Non-pigmented ciliary epithelial cell (primary cell): ENCODE measurements at places on chromosomes 4 and X.

DNA sequence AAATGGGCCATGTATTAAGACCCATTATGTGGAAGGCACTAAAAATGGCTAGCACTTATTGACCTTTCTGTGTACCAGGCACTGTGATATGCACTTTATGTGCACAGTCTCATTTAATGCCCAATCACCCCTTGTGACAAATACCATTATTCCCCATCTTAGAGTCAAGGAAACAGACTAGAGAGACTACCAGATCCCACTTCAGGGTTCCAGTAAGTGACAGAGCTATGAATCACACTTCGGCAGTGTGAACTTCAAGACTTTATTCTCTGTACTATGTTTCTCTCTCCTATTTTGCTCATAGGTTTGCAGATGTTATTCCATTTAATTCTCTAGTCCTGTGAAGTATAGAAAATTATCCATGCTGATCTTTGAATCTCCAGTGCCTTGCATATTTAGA is 107.0 kb downstream of the NFKB1 start:
- DNase-seq, result no peak

GRCh38 chr4:45172636-45173035 is 446.3 kb upstream of the GNPDA2 start:
- DNase-seq, result no peak

DNA sequence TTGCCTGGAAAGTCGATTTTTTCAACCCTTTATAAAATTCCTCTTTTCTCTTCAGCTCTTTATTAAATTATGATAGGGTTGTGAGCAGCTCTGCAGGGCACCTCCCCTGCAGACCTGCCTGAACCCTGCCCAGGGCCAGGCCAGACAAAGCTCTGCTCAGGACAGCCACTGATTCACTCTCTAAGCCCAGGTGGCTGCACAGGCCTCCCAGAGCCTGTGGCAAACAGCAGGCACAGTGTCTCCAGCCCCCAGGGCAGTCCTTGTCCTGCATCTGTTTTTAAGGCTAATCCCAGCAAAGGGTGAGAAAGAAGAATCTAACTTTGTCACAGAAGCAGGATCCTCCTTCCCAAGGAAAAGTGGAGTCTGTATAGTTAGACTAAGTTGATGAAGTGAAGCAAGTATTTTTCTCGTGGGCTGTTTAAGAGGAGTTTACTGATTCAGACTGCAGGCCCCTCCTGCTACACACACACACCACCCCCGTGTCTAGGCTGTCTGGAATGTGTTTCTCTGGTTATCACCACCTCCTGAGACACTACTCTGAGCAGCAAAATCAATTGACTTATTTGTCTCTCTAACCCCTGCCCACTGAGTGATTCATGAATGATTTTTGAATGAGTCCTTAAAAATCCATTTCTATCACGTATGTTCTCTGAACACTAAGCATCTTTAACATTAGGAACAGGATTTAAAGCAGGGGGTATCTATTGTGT is 101.7 kb downstream of the CHIC2 start:
- peak; percentile 89 for DNase-seq

- no peak for DNase-seq
Measured at GRCh38 chrX:49269767-49270248, at the start of gene PPP1R3F. PPP1R3F (plus strand) TSS chrX:49269793; CDS start chrX:49269870, 77 bp downstream.

DNA sequence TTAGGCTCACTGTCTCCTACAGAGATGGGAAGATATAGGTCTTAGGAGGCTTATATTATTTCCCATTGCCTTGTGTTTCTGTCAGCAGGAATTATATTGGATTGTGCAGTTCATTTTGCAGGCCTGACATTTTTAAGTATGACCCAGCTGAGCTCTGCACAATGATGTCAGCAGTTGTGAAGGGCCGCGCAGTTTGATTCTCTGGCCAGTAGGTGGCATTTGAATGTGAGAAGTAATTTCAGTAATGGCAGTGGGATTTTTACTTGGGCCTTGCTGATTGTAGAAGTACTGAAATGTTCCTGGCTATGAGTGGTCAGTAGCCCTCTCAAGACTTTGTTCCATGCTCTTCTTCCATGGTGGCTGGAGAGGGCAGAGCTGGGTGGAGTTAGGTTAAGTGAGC is 247.2 kb upstream of the MTMR8 start:
- no peak for DNase-seq

- no peak for DNase-seq
Measured at GRCh38 chrX:40013266-40014195, 84.2 kb downstream of the BCOR start.

GRCh38 chr4:72489267-72489666 is 79.8 kb downstream of the ADAMTS3 start:
- DNase-seq, result no peak

DNA sequence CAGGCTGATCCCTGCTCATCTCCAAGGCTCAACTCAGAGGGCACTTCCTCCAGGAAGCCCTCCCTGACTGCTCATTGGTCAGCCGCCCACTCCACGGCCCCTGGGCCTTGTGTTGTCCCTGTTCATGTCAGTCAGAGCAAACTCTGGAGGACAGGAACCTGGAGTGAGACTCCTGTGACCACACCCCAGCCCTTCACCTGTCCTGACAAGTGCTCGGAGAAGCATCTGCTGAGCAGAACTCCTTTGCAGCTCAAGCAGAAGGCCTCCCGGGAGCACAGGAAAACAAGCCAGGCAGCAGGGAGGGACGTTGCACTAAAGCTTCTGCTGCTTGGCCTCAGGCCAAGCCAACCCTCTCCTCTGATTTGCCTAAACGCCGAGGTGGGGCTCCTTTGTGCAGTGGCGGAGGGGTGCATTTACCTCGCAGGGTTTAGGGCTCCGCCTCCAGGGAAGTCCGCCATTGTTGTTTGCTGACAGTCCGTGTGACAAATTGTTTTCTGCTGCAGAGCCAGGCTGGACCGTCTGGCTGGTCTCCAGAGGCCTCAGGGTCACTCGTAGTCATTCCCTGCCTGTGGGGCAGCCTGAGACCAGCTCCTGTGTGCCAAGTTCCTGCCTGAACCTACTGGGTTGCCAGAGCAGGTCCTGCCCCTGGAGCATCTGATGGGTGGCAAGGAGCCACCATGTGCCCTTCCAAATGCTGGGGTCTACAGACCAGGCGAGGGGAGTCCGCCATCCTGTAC is 61.8 kb downstream of the C4orf50 start:
- DNase-seq, result no peak

DNA sequence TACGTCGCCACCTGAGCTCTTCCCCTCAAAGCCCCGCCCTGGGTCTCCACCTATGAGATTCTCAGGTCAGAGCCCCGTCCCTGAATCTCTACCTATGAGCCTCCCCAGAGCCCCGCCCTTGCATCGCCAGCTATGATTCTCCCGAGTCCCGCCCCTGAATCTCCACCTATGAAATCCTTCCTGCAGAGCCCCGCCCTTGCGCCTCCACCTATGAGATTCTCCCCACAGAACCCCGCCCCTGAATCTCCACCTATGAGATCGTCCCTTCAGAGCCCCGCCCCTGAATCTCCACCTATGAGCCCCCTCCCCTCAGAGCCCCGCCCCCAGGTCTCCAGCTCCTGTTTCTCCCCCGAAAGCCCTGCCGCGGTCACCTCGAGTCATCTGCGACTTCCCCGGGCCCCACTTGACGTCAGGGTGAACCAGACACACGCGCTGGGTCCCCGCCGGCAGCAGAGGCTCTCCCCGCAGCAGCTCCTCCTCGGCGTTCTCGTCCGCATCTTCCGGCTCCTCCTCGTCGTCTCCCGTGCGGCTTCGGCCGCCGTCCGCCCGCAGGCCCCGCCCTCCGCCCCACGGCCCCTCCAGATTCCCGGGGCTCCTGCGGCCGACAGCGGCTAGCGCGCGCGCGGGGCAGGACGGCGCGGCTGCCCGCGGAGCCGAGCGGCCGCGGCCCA is 393 bp downstream of the GTPBP6 start:
- peak; percentile 96 for DNase-seq

GRCh38 chr4:180993244-180993836 is 1249.9 kb upstream of the TENM3 start:
- DNase-seq, result no peak

DNA sequence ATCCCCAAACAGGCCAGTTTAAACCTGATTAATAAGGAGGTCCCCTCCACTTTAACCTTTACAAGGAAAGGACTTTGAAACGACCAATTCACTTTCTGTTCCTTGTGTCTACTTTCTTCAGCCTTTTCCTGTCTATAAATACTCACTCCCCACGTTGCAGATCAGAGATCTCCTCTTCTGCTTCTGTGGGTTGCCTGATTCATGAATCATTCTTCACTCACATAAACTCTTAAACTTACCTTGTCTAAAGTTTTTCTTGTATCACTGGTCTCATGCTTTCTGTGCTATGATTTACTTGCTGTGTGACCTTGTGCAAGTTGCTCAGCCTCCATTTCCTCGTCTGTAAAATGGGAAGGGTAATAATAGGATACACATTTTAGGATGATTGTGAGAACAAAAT is 236.1 kb downstream of the QDPR start:
- no peak for DNase-seq

DNA sequence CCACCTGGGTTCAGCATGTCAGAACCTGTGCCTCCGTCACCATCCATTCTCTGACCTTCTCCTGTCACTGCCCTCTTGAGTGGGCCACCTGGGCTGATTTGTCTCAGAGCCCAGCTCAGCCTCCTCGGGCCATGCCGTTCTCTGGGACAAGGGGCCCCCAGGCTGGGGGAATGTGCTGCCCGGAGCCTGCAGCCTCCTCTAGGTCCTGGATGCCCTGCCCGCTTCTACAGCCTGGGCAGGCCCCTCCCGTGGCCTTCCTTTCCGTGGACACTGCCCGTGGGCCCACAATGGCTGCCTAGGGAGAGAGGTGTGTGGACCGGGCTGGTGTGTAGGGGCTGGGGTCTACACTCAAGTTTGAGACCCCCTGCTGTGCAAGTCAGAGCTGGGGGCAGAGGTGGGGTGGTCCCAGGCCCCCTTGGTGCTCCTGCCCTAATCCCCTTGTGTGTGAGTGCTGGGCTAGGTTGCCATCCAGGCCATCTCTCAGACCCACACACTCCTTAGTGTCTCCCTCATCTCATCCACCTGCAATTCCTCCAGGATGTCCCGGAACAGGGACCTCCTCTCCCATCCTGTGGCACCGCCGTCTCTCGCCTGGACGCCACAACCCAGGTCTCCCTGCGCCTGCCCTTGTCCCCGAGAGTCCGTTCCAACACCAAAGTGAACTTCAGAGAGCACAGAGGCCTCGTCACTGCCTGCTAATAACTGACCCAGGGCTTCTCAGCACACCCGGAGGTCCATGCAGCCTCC is 12.4 kb downstream of the PSAPL1 start:
- DNase-seq, result no peak

- DNase-seq, result no peak
Measured at GRCh38 chr4:89336818-89337420, 29.3 kb upstream of the GPRIN3 start.

DNA sequence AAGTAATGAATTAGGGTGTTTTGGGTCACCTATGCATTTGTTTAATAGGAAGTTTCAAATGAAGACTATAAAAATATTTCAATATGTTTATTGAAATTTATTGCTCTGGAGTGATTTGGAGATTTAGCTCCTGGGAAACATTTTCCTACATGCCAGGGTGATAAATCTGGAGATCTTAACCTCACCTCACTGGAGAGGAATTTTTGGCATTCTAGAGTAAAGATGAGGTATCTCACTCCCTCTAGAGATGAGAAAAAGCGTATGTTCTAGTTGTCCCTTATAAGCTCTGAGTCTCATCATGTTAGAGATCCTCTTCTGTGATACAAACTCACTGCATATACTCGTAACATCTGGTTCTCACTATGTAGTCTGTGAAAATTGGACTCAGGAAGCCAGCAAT is 219.0 kb downstream of the KLHL4 start:
- no peak for DNase-seq

GRCh38 chr4:178556796-178557195 is 1114.6 kb upstream of the AGA start:
- no peak for DNase-seq

DNA sequence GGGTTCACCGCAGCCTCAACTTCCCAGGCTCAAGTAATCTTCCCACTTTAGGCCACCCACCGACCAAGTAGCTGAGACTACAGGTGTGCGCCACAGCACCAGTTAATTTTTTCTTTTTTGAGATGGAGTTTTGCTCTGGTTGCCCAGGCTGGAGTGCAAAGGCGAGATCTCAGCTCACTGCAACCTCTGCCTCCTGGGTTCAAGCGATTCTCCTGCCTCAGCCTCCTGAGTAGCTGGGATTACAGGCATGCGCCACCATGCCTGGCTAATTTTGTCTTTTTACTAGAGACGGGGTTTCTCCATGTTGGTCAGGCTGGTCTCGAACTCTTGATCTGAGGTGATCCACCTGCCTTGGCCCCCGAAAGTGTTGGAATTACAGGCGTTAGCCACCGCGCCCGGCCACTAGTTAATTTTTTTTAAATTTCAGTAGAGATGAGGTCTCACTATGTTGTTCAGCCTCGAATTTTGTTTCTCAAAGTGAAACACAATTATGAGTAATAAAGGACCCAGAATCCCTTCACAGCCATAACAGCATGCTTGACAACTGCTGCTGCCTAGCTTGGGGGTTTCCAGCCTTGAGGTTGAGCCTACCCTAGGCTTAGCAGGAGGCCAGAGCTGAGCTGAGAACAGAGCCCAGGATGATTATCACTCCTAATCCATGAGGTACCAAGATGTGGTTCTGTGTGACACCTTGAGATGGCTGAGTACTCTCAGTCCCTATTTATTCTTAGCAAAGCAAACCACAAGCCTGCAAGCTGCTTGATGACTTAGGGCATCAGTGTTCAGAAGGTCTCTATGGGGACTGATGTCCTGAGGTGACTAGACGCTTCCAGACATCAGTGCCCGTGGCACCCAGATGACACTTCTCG is 41.6 kb upstream of the NKRF start:
- DNase-seq, result no peak

DNA sequence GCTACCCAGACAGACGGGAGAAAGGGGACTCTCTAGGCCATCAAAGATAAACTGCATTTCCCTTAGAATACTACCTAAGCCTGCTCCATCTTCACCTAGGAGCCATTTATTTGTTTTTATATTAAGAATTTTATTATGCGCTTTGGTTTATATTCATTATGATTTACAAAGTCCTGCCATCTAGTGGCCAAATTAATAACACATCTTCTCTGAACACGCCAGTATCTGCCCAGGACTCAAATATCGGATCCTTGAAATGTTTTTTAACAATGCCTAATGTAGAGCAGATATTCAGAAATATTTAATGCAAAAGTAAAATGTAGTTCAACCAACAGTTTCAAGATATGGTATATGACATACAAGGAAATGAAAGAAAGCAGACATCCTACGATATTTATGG is 20.8 kb upstream of the PRPS2 start:
- no peak for DNase-seq

DNA sequence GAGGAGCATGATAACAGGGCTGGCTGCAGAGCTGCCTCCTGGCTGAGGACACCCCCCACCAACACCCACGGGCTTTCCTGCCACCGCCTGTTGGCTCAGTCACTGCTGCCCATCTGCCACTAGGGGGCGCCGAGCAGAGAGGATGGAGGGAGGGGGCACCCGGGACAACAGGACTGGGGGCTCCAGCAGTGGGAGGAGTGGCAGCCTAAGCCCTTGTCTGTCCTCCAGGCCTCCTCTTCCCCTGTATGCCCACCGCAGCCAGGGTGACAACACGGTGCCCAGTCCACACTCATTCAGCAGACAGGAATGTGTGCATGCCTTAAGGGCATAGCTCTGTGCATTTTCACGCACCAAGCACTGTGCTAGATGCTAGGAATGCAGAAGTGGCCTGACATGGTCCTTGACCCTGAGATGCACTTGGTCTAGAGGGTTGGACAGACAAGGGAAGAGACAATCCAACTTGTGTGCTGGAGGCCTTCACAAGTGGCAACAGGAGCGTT is 149.9 kb downstream of the AMMECR1 start:
- DNase-seq, result no peak

GRCh38 chr4:153529646-153530045 is 63.5 kb downstream of the TMEM131L start:
- no peak for DNase-seq
